IgD-negative memory B cell (primary cell): ENCODE measurements at places on chromosomes 13 and 19. TPM values are rescaled to one million over a fixed set of nuclear protein-coding genes. Genes with fewer than 3 reads are reported as not detected.

The ERICH4 gene
- not detected for polyA plus RNA-seq

The DMPK gene
- 1.6 TPM for polyA plus RNA-seq

The CLEC11A gene
- 0.61 TPM for polyA plus RNA-seq

The GDF15 gene
- polyA plus RNA-seq, result not detected

The IL4I1 gene
- polyA plus RNA-seq, result 0.39 TPM

The ARRDC5 gene
- 1.2 TPM for polyA plus RNA-seq

The ATXN8OS gene
- polyA plus RNA-seq, result not detected
